ENCODE measurements at places on chromosomes 3 and 15.

DNA sequence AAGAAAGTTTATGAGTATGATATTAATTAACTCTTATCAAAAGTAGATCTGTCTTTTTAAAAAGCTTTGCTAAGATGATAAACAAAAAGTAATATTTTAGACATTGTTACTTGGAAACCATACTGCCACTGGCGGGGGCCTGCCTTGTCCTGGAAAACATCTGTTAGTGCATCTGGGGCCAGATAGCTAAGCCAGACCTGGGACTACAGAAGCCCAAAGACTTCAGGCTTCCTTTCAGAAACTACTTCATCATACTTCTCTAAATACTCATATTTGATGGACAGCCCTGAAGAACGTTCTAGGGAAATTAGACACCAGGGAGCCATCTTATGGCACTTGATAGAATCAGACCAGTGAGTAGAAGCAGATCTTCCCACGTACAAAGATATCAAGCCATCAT, 795.4 kb upstream of the SEMA6D start:
- DNase-seq: no peak

DNA sequence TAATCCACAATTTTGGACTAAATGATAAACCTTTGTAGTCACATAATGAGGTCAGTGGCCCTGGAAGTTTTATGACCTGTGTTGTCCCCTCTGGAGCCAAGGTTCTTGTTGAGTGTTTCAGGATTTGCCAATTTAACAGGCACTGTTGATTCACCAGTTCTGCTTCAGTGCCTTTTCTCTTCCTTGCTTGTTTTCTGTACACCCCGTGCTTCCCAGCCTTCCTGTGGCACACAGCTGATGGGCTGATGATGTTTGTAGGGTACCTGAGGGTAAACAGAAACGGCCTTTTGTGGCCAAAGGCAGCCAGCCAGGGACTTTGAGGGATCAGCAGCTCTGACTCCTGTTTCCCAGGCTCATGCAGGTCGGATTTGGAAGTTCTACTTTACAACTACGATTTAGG, 13.3 kb downstream of the GYG1 start:
- no peak for DNase-seq

DNA sequence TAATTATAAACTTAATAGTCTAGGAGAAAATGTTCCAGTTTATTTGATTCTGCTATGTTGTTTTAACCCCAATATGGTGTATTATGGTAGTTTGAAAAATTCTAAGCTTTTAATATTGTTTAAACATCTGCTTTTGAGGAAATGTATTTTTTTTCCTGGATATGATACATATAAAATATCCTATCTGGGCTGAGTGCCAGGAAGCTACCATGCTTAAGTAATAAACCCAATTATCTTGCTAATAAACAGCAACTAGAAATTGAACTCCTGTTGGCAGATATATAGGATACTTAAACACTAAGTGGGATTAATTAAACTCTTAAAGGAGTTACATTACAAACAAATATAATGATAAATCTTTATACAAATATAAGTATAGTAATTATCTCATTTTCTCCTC, 293.7 kb upstream of the GRM7 start:
- no peak for DNase-seq

- DNase-seq: no peak
Observed at GRCh38 chr3:58237941-58238681, 519 bp downstream of the ABHD6 start.

GRCh38 chr3:154131830-154132229, 10.6 kb downstream of the ARHGEF26 start:
- DNase-seq: no peak

- no peak for DNase-seq
Observed at GRCh38 chr3:140384028-140384771, 293.7 kb upstream of the TRIM42 start.

DNA sequence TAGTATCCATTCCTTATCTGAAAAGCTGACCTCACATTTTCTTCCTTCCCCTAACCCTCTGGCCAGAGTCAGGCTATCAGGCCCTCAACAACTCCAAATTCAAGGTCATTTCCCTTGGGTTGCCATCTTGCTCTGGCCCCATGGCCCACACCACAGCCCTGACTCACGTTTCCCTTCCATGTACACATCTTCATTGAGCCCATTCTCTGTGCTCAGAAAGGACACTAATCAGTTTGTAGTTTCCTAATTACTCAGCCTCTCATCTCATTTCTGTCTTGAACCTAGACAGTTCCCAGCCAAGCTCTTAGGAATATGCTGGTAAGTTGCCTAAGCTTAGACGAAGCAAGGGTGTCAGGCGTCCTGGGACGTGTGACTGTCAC, 14.9 kb downstream of the TGM5 start:
- DNase-seq: no peak

GRCh38 chr3:131216801-131217200, 164.8 kb upstream of the NUDT16 start:
- peak; percentile 42 for DNase-seq

- no peak for DNase-seq
Observed at GRCh38 chr15:95848126-95848525, 482.4 kb upstream of the NR2F2 start.

GRCh38 chr15:43928152-43928551, 101.3 kb downstream of the WDR76 start:
- DNase-seq: no peak

DNA sequence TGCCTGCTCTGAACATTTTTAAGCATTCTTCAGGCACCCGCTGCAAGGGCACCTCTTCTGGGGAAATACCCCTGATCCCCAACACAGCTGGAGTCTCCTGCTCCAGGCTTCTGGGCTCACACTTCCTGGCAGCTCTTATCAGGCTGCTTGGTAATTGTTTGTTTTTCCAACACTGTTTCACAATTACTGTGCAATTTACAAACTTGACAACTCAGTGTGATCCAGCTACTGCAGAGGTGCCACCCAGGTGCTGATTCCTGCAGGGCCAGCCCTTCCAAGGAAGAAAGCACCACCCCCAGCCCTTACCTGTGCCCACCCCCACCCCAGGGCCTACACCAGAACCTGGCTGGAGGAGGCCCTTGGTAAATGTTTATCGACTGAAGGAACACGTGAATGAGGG, 66.5 kb downstream of the MAGEF1 start:
- DNase-seq: no peak

DNA sequence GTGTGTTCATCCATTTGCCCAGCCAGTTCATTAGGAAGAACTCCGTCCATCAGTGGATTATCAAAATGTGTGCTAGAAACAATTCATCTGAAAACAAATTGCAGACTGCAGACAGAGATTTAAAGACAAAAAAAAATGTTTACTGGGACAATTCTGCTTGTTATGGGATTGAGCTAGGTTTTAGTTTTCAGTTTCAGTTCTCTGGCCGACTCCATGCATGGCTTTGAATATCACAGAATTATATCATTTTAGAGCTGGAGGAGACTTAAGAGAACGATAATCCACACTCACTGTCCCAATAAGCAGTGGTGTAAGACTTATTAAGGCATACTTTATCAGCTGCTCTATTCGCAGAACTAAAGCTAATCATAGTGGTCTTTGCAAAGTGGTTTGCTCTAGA, 51.1 kb downstream of the TFG start:
- DNase-seq: no peak

DNA sequence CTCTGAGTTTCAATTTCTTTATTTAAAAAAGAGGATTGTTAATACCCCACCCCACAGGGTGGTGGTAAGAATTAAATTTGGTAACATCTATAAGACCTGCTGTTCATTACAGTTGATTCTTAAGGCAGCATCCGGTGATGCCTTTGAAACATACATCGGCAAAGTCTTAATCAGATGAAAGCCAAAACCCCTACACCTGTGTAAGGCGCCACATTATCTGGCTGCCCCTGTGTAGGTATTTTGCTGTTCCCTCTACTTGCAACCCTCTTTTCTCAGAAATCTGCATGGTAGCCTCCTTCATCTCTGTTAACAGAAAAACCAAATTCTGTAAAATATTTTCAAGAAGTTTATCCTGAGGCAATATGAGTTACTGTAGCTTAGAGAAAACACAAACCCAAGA, 90.0 kb downstream of the ST6GAL1 start:
- no peak for DNase-seq

GRCh38 chr3:171297951-171298350, 162.3 kb downstream of the TNIK start:
- DNase-seq: no peak

DNA sequence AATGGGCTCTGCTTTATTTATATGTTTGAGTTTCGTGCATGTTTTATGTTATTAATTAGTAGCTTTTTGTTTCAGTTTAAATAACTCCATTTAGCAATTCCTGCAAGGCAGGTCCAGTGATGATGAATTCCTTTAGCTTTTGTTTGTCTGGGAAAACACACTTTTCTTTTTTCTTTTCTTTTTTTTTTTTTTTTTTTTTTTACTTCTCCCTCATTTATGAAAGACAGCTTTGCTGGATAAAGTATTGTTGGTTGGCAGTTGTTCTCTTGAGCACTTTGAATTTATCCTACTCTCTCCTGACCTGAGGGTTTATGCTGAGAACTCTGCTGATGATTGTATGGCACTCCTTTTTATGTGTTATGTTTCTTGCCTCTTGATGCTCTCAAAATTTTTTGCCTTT, 35.7 kb downstream of the TMEM39A start:
- peak; percentile 13 for DNase-seq

DNA sequence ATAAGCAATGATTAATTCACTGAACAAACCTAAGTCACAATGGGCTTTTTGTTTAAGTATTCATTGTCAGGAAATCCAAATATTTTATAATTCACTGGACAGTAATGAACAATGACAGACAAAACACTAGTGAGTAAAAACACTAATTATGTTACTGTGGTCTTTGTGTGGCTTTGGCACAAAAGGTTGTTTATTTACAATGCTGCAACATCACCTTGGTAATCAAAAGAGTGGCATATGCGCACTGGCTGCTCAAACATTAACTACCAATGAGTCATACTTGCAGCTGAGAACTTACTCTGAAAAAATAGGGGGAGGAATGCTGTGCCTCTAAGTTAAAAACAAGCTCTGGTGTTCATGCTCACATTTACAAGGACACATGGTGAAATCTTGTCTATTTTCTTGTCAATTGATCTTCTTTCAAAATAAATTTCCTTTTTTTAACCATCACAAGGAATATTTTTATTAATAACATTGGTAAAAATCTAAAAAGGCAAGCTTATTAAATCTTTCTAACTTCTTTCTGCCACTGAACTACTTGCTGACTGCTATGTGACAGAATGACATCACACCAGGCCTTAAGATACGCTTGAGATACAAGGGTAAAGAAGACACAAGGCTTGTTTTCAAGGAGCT, 85.2 kb upstream of the PPIB start:
- DNase-seq: peak; percentile 98

GRCh38 chr3:43759938-43760337, 69.2 kb downstream of the ABHD5 start:
- DNase-seq: no peak

- DNase-seq: no peak
Observed at GRCh38 chr3:197567904-197568681, 12.3 kb upstream of the BDH1 start.

All from dermis microvascular lymphatic vessel endothelial cell (primary cell).